ENCODE measurements at places on chromosomes 3 and 15.

- no peak for DNase-seq
Measured at GRCh38 chr3:104032283-104032682, 1334.4 kb upstream of the ALCAM start.

DNA sequence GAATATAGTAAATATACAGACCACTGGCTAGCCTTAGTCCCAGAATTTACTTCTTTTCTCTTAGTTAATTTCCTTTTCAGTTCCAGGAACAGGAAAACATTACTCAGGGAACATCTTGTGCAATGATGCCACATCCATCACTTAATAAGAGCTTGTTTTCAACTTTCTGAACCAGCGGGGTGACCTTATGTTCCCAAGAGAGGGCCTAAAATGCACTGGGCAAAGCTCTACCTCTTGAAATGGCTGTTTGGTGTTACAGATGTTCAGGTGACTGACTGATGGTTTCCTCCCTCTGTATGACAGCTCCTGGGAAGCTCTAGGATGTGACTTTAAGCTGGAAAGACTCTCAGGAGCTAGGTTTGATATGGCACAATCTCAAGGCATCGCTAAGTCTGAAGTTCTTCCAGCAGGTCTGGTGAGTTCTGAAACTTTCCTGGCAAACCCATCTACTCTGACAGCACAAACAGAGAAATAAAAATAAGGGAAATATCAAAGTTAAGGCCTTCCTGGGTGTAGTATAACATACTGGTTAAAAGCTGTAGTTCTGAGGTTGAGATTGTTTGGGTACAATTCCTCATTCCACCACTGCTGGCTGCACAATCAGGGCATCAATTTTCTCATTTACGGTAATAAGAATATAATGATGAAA is 98.6 kb downstream of the ZIC1 start:
- peak; percentile 22 for DNase-seq

- no peak for DNase-seq
Measured at GRCh38 chr15:94644433-94644832, 413.1 kb downstream of the MCTP2 start.

DNA sequence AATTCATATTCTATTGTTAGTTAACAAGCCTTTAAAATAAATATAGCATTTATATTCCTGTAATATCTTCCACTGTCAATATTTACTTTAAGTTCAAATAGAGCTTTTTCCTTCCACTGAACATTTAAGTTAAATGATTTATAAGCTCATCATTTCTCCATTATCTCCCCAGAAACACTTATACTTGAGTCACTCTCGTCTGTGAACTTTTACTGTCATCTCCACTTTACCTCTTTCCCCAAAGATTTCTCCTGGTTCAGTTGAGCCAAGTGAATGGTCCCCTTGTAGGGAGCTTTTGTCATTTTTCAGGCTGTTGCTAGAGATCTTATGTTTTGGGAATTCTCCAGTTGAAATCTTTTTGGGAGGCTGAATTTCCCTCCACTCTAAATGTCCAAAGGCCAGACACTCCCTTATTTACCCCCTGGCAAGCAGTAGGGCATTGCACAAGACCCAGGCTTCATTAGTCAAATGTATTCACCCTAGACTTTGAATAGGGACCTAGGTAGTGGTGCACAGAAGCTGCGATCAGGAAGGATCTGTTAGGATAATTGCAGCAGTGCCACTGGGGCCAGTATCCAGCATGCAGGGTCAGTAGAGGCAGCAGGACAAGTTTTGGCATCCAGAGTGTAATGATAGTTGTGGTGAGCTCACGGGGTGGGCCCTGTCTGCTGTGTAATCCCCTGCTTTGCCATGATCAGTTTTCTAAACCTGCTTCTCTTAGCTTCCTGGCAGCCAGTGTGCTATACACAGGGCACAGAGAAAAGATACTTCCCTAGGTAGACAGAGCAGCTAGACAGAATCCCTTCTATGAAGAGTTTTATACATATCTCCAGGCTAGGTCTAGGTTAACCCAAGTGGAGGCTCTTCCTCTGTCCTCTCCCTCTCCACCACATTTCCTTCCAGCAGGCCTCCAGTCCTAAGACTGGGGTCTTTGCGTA is 356.5 kb upstream of the SLCO3A1 start:
- DNase-seq: no peak

DNA sequence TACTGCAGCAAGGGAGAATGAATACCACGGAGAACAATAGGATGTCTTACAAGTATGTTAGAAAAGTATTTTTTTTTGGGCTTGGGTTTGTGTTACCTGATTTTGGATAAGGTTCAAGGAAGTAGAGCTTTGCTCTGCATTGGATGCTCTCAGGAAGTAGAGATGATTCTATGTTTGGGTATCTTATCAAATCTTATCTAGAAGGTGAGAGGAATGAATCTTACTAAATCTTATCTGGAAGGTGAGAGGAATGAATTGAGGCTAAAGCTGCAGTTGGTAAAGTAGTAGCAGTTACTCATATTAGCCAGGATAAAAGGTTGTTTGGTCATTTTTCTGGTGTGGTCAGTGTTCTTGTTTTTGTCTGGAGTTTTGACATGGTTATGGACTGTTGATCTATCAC is 17.4 kb downstream of the TFG start:
- no peak for DNase-seq

DNA sequence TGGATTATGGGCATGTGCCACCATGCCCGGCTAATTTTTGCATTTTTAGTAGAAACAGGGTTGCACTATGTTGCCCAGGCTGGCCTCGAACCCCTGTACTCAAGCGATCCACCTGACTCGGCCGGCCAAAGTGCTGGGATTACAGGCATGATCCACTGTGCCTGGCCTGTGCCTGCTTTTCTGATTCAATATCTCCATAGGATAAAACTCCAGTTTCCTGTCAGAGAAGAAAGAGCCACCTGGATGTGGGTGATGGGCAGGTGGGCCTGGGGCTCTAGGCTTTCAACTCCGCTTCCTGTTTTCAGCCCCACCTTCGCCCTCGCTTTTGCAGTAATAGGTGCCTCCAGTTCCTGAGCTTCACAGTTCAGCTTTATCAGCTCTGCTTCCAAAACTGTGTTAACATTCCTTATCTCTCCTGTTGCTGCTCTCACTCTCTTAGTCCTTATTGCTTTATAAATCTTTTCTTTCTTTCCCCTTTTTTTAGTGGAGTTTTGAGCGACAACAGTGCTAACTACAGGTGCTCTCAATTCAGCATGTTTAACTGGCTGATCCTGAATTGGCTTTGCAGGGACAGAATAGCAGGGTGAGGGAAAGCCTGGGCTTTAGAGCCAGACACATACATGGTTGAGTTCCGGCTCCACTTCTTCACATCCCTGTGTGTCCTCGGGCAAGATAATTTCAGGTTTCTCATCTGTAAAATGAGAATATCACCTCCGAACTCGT is 21.1 kb upstream of the PDE8A start:
- no peak for DNase-seq

DNA sequence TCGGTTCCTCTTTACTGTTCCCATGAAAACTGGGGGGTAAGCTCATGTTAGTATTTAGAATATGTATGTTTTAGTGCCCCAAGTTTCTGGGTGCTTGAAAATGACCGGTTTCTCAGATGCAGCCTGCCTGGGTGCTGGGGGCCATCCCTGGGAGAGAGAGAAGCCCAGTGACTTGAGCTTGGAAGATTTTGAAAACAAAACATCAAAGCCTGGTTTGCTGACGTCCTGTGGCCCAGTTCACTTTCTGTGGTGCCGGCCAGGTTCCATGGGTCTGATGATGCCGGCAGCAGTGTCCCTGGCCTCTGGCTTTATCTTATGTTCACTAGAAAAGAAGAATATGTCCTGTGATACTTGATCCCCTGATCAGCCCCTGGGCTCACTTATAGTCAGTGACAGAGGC is 17.1 kb downstream of the APBA2 start:
- DNase-seq: peak; percentile 33

GRCh38 chr3:156274791-156275190 is 154.4 kb downstream of the KCNAB1 start:
- DNase-seq: no peak

GRCh38 chr3:183354325-183354831 is 74.0 kb downstream of the MCF2L2 start:
- no peak for DNase-seq

DNA sequence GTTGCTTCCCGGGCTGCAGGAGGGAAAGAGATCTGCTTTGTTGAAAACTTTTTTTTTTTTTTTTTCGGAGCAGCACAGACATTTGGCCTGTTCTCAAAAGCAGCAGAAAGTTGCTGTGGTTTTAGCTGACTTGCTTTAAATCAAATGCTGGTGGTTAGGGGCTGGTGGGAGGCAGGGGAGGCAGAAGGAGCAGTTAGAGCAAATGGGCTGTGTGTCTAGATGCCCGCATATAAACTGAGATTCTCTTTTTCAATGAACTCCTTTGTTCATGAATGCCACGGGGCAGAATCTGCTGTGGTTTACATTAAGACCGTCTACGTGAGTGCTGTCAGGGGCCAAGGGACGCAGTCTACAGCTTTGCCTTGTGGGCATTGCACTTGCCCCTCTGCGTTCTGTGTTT is 95.9 kb downstream of the FLNB start:
- no peak for DNase-seq

GRCh38 chr3:45017821-45018220 is 8.3 kb upstream of the CLEC3B start:
- no peak for DNase-seq

DNA sequence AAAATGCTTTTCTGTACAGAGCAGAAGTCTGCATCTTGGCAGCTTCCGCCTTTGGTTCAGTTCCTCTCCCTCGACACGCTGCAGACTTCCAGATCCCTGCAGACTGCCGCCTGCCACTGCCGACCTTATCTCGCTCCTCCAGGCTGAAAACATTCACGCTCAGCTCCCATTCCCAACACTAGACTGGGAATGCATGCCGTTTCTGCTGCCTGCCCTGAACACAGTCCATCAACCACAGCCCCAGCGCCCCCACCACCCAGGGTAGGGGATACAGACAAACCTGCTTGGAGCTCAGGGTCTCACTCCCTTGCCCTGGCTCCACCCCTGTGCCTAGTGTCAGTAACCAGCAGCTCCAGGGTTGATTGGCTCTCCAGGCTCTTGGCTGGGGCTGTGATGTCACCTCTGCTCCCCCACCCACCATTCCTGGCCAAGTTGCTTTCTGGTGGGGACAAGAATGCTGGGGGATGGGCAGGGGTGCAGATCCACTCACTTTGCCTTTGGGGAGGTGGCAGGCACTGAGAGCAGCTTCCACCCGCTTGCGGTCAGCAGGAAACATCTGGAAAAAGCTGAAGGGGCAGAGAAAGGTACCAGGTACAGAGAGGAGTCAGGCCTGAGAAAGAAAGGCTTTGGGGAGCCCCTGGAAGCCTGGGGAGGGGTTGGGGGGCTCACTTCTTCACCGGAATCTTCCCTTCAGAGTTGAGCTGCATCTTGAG is 6.1 kb downstream of the PLCB2 start:
- no peak for DNase-seq

GRCh38 chr3:128343287-128344051 is 123.2 kb downstream of the DNAJB8 start:
- no peak for DNase-seq

GRCh38 chr3:34957677-34958076 is 681.6 kb upstream of the ARPP21 start:
- DNase-seq: no peak

DNA sequence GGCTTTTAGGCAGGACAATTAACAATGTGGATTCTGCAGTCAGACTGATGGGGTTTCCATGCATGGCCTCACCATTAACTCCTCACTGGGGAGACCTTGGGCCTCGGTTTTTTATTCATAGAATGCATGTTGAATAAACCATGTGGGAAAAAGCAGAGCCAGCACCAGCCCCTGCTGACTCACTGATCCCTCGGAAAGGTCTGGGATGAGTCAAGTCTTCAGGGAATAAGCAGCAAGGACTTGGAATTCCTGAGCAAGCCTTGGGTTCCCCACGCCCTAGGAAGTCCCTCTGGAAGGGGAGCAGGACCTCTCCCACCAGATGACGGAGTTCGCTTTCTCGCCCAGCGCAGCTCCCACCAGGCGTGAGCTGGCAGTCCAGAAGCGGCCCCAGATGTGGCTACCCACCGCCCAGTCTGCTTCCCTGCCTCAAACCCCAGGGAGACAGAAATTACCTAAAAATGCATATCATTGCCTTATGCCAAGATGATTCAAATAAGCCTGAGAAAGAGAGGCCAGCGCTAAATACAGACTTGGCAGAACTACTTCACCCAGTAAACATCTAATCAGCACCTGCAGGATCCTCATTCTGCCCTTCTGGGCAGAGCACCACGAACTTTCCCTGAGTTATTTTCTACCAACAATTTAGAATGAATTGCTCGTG is 45.4 kb downstream of the BTD start:
- DNase-seq: peak; percentile 79

GRCh38 chr15:74257623-74258022 is 21.5 kb downstream of the CCDC33 start:
- DNase-seq: no peak

- DNase-seq: no peak
Measured at GRCh38 chr15:93954985-93955571, 276.3 kb upstream of the MCTP2 start.

DNA sequence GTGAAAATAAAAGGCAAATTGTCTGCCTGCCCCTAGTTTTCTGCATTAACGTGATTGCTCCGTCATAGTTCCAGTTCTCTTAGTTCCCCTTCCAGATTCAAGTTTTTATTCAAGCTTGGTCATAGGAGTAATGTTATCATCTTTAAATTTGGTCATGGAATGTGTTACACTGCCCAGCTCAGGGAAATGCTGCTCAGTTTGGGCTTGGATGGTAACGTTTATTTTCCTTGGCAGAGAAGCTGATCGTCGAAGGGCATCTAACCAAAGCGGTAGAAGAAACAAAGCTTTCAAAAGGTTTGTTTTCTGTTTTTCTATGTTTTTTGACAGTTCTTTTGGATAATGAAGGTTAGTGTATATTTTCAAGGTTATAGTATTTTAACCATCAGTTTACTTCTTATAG is 118.4 kb upstream of the FLNB start:
- DNase-seq: no peak

GRCh38 chr3:23869977-23870662 is 46.7 kb downstream of the NKIRAS1 start:
- DNase-seq: no peak

DNA sequence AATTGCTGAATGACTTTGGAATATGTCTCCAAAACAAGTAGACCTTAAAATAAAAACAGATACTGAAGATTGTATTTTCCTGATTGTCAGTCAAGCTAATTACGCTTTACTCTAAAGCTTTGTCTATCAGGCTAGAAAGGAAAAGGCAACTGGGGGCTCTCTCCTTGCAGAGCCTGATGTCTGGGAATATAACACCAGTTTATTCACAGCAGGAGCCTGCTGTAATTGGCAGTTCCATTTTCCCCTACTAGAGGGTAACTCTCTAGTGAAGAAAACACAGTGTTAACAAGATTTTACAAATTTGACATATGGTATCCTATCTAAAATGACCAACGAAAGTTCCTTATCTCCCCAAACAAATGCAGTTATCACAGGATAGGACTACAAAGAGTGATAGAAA is 158.8 kb downstream of the PDZRN3 start:
- no peak for DNase-seq

- no peak for DNase-seq
Measured at GRCh38 chr15:45129651-45130129, at the start of the genes DUOX1 and DUOXA1. Gene DUOX1 (plus strand): TSS chr15:45129994. CDS start chr15:45131967, 1,973 bp downstream. Gene DUOXA1 (minus strand): TSS chr15:45129879. CDS start chr15:45123014, 6,865 bp downstream.

GRCh38 chr15:25134546-25134945 is 179.8 kb downstream of the SNRPN start:
- no peak for DNase-seq

- DNase-seq: no peak
Measured at GRCh38 chr3:73525591-73525990, 99.2 kb downstream of the PDZRN3 start.
